ENCODE measurements at places on chromosomes 3 and 15.

- DNase-seq, result no peak
Observed at GRCh38 chr3:198081421-198081844, 121.4 kb downstream of the LMLN start.

DNA sequence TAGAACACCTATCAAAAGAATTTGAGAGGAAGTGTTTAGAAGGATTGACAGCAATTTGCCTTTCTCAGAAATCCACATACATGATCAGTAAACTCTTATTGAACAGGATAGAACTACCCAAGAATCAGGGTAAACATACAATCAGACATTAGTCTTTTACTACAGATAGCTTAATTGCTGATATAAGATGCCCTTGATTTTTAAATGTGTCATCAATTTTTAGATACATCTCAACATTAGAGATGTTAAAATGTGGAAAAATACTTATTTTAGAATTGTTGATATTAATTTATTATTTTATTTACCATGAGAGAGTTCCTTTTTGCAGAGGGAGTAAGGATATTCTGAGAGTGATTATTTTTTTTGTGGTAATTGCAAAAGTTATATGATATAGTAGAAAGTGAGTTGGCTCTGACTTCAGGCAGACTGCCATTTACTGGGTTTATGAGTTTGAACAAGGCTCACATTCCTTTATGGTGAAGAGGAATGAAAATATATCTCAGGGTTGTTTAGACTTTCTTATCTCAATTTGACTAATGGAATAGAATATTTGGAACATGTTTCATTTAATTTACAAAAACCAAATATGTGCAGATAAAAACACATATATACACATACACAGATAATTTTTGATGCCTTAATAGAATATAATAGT, 302.8 kb upstream of the GOLIM4 start:
- DNase-seq, result no peak

DNA sequence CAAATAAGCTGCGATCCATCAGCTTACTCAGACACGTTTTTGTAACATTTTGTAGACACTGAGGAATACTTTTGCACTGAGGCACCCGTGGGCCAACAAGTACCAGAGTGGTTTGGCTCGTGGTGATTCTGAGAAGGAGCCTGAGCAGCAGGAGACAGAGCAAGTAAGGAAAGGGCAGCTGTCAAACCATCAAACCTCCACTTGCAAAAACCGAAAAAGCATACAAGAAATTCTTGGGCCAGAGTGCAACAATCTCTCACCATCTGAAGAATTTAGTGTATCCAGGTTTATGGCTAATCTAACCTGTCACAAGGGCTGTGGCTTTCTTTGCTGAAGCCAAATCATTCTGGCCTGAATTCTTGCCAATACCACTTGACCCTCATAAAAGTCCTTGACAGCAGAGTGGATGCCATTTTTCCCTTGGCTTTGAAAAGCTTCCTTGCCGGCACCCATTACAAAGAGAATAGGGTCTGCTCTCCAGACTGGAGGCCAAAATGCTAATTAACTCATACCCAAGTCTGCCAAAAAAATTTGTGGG, 56.7 kb downstream of the MYO1E start:
- DNase-seq, result no peak

GRCh38 chr3:155581579-155581978, 163.3 kb downstream of the PLCH1 start:
- no peak for DNase-seq

DNA sequence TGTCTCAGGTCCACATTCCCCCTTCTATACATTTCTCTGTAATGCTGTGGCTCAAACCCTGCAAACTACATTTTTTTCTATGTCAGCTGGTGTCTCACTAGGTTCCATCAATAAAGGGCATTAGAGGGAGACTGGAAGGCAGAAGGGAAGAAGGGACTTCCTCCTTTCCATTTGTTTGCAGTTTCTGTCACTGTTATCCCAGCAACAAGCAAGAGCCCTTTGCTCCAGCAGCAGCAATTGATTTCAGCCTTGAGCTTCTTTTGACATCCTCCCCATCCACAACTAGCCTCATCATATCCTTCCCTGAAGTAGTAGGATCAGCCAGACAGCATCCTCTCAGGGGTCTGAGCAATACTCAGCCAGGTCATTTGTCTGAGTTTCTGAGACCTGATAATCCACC, 5.3 kb upstream of the NCK1 start:
- DNase-seq, result no peak

DNA sequence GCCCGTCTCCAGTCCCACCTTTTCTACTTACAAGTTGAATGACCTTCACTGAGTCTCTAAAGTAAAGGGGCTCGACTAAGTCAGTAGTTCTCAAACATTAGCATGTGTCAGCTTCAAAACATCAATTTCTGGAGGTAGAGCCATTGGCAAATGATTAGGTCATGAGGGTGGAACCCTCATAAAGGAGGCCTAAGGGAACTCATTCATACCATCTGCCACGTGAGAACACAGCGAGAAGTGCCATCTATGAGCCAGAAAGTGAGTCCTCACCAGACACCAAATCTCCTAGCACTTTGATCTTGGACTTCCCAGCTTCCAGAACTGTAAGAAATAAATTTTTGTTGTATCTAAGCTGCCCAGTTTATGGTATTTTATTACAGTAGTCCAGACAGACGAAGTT, 129.8 kb downstream of the MEX3B start:
- DNase-seq, result no peak
